Mesothelial cell of epicardium (in vitro differentiated cells): ENCODE measurements at places on chromosomes 3 and 15.

DNA sequence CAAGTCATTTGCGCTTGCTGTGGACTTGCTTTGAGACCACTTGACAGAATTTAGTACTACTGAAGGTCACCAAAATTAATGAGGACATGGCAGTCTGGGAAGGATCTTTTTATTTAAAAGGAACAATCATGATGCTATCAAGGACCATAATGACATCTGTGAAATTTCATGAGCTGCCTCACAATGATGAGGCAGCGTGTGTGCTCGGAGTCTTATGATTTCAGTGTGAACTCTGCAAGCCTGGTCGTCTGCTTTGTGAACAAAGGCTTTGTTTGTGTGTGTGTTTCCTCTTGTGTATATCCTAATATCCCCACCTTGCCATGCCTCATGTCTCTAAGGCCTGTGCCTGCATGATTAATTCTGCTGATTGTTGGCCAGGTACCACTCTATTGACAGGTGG, 46.7 kb downstream of the RAD54L2 start:
- no peak for DNase-seq

DNA sequence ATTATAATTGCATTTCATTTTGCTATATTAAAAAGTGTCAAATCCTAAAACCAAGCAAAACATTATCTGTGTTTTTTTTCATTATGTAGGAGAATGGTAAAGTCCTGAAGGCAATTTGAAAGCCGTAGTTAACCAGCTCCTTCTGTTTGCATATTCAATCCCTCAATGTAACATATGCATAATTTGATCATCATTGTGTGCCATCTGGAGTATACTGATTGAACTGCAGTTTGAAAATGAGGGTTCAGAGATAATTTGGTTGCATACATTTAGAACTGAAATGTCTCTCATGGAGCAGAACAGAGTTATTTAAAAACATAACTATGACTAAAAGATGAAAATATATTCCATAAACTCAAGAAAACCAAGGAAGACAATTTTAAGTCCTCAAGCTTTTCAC, 518.6 kb downstream of the GBE1 start:
- no peak for DNase-seq

- DNase-seq: no peak
Measured at GRCh38 chr15:95953032-95953431, 377.5 kb upstream of the NR2F2 start.

DNA sequence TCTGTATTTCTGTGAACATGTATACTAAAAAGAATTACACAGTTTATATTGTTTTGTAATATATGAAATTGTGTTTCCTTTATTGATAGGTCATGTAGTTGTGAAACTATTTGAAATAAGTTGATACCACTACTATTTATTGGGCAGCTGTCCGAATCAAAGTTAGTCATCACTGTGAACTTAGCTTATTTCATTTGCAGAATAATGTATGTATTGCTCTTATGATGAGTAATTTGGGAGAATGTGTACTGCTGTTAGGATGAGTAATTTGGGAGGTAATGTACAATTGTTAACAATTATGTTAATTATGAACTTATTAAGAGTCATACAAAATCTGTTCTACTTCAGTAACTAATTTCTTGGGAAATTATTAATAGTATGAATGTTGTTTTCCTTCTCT, 22.2 kb downstream of the FXR1 start:
- no peak for DNase-seq

GRCh38 chr3:36397841-36398240, 17.5 kb downstream of the STAC start:
- DNase-seq: no peak

DNA sequence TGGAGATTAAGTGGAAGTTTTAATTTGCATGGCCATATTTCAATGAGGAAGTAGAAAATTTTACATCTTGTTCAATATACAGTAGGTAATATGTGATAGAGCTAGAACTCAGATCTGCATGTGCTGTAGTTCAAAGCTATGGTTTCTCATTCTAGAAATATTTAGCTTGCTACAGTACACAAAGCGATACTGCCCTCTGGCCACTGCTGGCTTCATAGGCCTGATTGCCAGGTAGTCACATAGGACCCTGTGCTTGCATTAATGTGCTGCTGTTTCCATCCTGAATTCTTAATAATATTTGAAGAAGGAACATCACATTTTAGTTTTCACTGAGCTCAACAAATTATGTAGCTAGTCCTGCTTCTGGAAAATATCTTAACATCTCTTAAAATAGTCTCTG, 87.0 kb downstream of the PLSCR2 start:
- no peak for DNase-seq

- DNase-seq: no peak
Measured at GRCh38 chr15:70505411-70505919, 257.9 kb downstream of the UACA start.

DNA sequence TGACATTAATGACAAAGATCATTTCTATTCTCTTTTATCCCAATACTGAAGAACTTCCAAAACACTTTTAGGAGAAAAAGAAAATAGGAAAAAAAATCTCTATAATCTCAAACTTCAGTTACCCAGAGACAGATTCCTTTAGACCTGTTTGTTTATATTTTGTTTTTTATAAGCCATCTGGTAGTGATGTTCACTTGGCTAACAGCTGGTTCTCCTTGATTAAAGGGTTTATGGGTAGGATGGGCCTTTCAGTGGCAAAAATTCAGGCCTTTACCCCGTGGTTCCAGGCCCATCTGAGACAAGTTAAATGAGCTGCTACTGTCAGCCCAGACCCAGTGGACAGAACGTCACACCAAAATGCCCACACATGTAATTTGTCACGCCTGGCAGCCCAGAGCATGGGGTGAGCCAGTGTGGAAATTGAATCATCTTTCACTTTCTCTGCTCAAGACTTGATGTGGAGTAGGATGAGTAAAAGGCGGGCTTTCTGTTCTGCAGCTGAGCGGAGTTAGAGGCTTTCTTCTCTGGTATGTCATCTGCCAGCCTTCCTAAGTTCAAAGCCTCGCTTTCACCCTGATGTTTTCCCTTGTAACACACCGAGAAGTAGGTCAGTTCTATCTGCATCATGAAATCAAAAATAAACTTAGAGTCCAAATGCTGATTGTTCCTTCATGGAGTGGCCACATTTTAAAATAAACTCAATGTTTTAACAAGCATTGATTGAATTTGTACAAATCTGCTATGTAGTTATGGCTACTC, 62.5 kb upstream of the SKOR1 start:
- DNase-seq: no peak

- DNase-seq: no peak
Measured at GRCh38 chr15:101180620-101181307, 71.1 kb downstream of the CHSY1 start.

- no peak for DNase-seq
Measured at GRCh38 chr3:123687286-123687685, 102.4 kb upstream of the HACD2 start.

GRCh38 chr15:70815604-70816003, 38.4 kb downstream of the LARP6 start:
- DNase-seq: no peak

GRCh38 chr15:36221992-36222391, 357.4 kb upstream of the CDIN1 start:
- no peak for DNase-seq

GRCh38 chr15:67945131-67945530, 105.3 kb upstream of the RNU6-1 start:
- DNase-seq: no peak

GRCh38 chr3:49876567-49876966, 6.9 kb upstream of the CAMKV start:
- DNase-seq: no peak

GRCh38 chr3:62128051-62128450, 245.3 kb downstream of the FEZF2 start:
- DNase-seq: no peak

DNA sequence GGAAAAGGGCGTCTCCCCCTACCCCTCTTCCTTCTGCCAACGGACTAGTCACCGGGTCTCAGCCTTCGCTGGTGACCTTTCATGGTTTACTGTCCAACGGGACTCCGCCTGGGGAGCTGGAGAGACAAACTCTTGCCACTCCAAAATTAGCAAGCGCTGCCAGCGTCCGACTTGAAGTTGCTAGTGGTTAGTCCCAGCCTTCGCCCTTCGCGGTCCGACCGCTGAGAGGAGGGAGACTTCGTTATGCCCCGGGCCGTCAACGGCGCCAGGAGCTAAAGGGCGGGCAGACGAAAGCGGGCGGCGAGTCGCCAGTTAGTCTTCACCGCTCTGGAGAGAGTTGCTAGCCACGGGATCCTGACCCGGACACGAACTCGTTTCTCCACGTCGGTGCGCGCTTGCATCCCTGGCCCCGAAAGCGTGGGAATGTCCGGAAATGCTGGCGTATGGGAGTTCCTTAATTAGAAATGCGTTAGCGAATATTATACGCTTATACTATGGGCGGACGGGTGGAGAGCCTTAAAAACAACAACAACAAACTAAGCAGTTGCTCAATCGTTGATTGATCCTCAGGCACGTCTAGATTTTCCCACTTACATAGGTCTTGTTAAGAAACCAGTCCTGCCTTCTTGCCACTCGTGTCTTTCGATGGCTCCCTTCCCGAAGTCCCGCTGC, 716 bp downstream of the SMC4 start:
- DNase-seq: no peak

- DNase-seq: no peak
Measured at GRCh38 chr3:141507392-141508066, 20.7 kb downstream of the RASA2 start.

GRCh38 chr3:13569641-13570390, 20.9 kb downstream of the FBLN2 start:
- no peak for DNase-seq

DNA sequence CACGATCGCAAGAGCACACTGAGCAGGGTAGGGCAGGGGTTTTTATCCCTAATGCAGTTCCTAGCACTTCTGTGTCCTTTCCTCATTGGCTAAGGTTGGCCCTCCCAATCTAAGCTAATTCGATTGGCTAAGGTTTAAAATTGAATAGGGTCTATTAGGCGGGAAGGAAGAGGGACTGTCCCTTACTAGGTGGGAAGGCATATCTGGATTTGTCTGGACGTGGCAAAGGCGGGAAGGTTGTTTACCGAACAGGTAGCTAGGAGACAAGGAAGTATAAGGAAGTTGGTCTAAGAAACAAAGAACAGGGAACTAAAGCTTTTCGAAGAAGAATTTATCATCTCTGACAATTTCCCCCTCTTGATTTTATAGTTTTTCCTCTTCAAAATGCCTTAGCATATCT, 24.8 kb upstream of the ATG7 start:
- DNase-seq: no peak

GRCh38 chr3:172687501-172687900, 23.4 kb downstream of the NCEH1 start:
- no peak for DNase-seq

GRCh38 chr15:32861761-32862160, 144.0 kb downstream of the GREM1 start:
- no peak for DNase-seq

GRCh38 chr3:3726549-3726948, 72.7 kb upstream of the LRRN1 start:
- no peak for DNase-seq

DNA sequence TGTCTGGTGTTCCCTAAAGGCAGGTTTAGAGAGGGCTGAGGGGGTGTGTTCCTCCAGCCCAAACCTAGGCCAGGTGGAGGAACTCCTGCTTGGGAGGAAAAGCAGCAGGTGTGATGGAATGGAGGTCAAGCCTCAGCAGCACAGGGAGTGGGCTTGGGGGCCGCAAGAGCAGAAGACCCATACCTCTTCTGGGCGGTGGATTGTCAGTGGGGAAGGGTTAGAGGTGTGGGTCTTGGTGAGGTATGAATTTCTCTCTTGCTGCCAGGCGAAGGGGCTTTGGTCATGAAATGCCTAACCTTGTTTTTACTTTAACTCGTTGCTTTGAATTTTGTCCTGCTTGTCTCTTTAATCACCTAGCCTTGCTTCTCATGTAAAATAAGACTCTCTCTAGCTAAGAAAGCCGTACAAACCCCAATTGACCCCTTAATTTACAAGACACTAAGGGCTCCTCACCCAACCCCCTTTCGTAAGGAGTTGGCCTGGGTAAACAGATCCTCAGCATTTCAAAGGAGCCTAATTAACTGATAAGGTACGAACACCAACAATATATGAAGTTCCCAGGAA, 38.9 kb downstream of the DHX30 start:
- no peak for DNase-seq

DNA sequence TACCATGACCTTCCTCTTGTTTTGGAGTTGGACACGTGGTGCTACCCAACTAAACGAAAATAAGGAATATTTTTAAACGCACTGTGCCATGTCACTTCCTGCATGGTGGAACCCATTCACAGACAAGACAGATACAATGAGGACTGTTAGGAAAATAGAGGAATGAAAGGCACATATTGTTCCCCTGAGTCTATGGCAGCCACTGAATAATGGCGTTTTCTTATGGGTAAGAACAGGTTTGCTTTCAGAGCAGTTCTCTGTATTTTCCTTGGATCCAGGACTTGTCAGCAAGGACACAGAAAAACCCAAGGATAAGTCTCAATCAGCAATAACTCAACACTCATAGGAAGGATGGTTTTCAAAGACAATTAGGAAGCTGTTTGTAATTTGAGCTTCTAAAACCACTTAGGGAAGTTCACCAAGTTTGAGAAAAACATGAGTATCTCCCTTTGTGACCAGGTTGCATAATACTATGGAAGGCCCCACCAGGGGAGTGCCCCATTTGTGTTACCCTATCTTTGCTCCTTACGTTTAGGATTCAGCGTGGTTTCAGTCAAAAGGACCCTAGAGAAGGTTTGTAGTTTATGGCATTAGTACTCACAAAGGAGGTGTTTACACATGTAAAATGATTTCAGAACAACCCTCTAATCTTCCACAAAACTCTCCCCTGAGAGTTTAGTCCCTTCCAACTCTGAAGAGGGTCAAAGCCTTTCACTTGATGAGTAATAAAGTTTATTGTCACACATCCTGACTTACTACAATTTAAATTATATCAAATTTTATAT, 487.2 kb upstream of the ATP11B start:
- DNase-seq: no peak
